Chondrocyte (in vitro differentiated cells): ENCODE measurements at places on chromosomes 4 and X. TPM values are rescaled to one million over a fixed set of nuclear protein-coding genes. Genes with fewer than 3 reads are reported as not detected.

DNA sequence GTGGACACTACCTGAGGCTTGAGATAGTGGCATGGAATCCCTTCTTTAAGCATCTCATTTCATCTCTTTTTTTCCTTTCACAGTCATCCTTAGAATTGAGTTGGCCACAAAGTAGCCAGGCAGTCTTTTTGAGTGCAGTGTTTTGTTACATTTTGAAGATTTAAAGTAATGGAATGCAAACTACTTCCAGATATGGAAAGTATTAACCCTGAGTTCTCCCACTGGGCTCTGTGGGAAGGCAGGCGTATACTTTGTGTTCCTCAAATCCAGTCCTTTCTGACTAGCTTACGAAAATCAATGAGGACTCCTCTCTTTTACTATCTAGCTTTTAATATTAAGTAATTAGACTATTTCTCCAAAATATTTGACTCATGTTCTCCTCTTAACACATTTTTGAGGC lies 29.9 kb downstream of the PCDH10 start:
- peak overlapping the region; percentile 71 for H3K27ac ChIP-seq
- H3K27me3 ChIP-seq, result no peaks in the 10 kb centered on the region
- peaks cover 27% of the 10 kb centered on the region for H3K4me1 ChIP-seq
- H3K4me3 ChIP-seq, result no peak overlapping the region
- DNase-seq, result no peak

The BEX2 gene
- 1.7 to 7.3 TPM (median 6.9 TPM) in 3 replicates for total RNA-seq

The P2RY8 gene
- total RNA-seq, result not detected in 3 replicates

- no peak overlapping the region for H3K27ac ChIP-seq
- no peaks in the 10 kb centered on the region for H3K36me3 ChIP-seq
These were observed 174.1 kb downstream of the COX18 start for GRCh38 chr4:72895408-72895807.

The CFP gene
- 0.60 to 0.87 TPM (median 0.77 TPM) in 3 replicates for total RNA-seq

- H3K4me1 ChIP-seq, result peaks cover 15% of the 10 kb centered on the region
- no peak overlapping the region for H3K27ac ChIP-seq
- H3K27me3 ChIP-seq, result peaks cover 2% of the 10 kb centered on the region
- DNase-seq, result no peak
- no peak overlapping the region for H3K4me3 ChIP-seq
- H3K36me3 ChIP-seq, result peaks cover 1% of the 10 kb centered on the region
These were observed 1090.9 kb upstream of the INTU start for GRCh38 chr4:126541820-126542219.

DNA sequence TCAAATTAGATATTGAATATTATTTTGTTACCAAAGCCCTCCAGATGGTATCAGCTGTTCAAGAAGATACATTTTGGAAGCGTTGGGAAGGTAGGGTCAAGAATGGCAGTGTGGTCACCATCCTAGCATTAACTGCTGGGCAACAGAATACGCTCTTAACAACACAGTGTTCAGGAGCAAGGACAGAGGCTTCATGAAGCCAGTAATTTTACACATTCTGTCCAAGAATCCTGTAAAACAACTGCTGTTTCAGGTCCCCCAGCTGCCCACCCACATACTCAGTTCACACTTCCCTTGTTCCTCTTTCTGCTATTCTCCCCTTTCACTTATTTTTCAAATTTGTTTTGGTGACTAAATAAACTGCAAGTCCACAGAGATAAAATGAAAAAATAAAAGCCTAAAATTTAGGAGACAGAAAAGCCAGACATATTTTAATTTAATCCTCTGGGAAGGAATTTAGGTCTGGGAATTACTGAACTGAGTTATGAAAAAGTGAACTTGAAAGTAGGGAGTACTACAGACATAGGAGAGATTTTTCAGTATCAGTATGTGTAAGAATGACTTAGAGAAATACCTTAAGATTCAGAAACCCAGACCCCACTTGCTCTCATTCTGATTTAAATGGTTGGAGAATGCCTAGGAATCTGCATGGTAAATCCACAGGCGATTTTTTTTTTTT lies 406.7 kb downstream of the MAPK10 start:
- H3K36me3 ChIP-seq, result peaks cover 3% of the 10 kb centered on the region
- H3K4me1 ChIP-seq, result peaks cover 60% of the 10 kb centered on the region
- no peak for DNase-seq
- H3K4me3 ChIP-seq, result no peak overlapping the region
- no peaks in the 10 kb centered on the region for H3K27me3 ChIP-seq

DNA sequence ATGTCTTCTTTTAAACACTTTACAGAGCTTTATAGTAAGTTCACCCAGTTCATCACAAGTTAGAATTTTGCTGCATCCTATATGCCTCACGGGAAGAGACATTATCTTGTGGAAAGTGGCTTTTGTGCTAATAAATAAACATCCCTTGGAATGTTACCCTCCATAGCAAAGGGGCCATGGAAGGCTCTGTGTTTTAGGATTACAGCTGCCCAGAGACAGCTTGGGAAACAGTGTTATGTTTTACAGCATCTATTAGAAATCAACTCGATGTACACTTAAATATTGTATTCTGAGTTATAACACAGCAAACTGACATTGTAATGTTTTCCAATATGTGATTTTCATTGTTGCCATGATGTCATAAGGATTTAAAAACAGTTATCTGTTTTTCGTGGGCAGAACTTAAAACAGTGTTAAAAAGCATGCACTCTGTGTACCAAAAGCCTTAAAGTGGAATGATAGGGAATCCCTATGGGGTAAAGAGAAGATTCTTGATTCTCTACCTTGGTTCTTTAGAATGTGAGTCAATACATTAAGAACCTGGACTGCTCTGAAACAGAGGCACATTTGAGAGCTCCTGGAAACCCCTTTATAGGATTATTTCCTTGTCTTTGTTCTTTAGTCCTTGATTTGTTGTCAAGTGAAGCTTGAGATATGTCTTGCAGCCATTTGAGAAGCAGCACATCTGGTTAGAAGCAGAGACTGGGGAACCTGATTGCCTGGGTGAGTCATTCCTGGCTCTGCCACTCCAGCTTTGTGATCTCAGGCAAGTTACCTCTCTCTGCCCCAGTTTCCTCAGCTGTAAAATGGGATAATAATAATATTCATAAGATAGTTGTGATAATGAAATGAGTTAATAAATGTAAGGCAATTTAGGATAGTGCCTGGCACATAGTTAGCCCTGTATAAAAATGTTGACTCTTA lies 41.6 kb downstream of the ARHGAP10 start:
- peak overlapping the region; percentile 87 for H3K27ac ChIP-seq
- peaks cover 3% of the 10 kb centered on the region for H3K36me3 ChIP-seq
- H3K4me3 ChIP-seq, result no peak overlapping the region
- H3K27me3 ChIP-seq, result no peaks in the 10 kb centered on the region

- H3K4me1 ChIP-seq, result peaks cover 29% of the 10 kb centered on the region
- no peaks in the 10 kb centered on the region for H3K27me3 ChIP-seq
- no peak for DNase-seq
- H3K36me3 ChIP-seq, result no peaks in the 10 kb centered on the region
These were observed 22.7 kb downstream of the BST1 start for GRCh38 chr4:15725608-15726007.

GRCh38 chrX:100600340-100600739 lies 15.6 kb downstream of the TNMD start:
- H3K4me1 ChIP-seq, result no peaks in the 10 kb centered on the region
- DNase-seq, result no peak
- H3K4me3 ChIP-seq, result no peak overlapping the region
- H3K27ac ChIP-seq, result no peak overlapping the region
- no peaks in the 10 kb centered on the region for H3K36me3 ChIP-seq

DNA sequence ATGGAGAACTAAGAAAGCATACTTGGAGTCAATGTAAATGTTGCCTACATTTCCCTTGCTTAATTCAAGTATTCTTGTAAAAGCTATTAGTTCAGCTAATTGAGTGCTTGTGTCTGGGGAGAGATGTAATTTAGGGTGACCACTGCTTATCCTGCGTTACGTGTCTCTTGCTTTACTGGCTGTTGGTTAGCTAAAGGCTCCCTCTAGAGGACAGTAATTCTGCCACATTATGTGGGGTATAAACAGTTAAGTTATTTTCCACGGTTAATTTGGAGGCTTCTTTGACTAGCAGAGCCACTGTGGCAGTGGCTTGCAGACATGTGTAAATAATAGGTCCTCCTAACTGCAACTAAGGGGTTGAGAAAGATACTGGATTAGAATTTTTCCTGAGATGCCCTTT lies 25.3 kb upstream of the NAF1 start:
- no peak overlapping the region for H3K27ac ChIP-seq
- H3K27me3 ChIP-seq, result peaks cover 7% of the 10 kb centered on the region
- DNase-seq, result no peak
- no peak overlapping the region for H3K4me3 ChIP-seq
- H3K36me3 ChIP-seq, result no peaks in the 10 kb centered on the region

GRCh38 chr4:188942606-188943005 lies 803.4 kb downstream of the TRIML1 start:
- H3K4me3 ChIP-seq, result no peak overlapping the region
- no peaks in the 10 kb centered on the region for H3K27me3 ChIP-seq
- no peak for DNase-seq
- H3K36me3 ChIP-seq, result peaks cover 2% of the 10 kb centered on the region
- H3K27ac ChIP-seq, result peak overlapping the region; percentile 87
- peaks cover 18% of the 10 kb centered on the region for H3K4me1 ChIP-seq

GRCh38 chr4:74632634-74633033 lies 161.7 kb downstream of the BTC start:
- no peaks in the 10 kb centered on the region for H3K36me3 ChIP-seq
- no peak for DNase-seq
- peaks cover 40% of the 10 kb centered on the region for H3K27me3 ChIP-seq
- peak overlapping the region; percentile 73 for H3K27ac ChIP-seq

The PTPN13 gene
- 32.9 to 38.9 TPM (median 38.0 TPM) in 3 replicates for total RNA-seq

GRCh38 chrX:41145920-41146608 lies 60.8 kb downstream of the USP9X start:
- H3K36me3 ChIP-seq, result peaks cover 7% of the 10 kb centered on the region
- DNase-seq, result no peak
- no peaks in the 10 kb centered on the region for H3K27me3 ChIP-seq
- no peak overlapping the region for H3K4me3 ChIP-seq
- H3K27ac ChIP-seq, result peak overlapping the region; percentile 34

DNA sequence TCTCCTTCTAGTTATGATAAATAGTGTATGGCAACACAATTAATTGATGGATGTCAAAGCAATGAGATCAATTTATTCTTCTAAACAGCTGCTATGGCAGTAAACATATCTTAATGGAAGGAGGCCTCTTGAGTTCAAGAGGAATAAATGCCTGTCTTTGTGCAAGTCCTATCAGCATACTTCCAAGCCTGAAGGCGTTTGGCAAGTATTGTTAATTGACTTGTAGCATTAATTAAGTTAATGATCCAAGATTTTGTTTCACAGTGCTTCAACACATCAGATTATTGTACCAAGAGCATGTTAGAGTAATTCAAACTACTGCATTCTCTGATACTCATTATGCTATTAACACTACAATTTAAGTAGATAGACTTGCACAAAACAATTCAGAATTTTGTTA lies 144.8 kb downstream of the FAT4 start:
- no peaks in the 10 kb centered on the region for H3K27me3 ChIP-seq
- no peak for DNase-seq
- peaks cover 3% of the 10 kb centered on the region for H3K4me1 ChIP-seq
- H3K4me3 ChIP-seq, result no peak overlapping the region
- H3K27ac ChIP-seq, result no peak overlapping the region

DNA sequence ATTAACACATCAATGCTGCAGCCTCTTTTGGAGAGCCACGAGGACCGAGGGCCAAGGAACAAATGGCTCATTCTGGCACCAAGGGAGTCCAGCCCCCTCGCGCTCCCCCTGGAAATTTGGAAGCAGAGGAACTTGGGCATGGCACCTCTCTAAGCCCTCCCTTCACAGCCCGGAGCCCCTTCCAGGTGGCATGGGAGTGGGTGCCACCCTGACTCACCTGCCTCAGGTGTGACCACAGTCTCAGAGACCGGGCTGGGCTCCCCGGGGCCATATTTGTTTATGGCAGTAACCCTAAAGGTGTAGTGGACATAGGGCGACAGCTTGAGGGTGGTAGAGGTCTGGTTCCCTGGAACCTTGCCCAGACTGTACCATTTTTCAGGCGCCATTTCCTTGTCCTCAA lies 18.8 kb downstream of the L1CAM start:
- no peak overlapping the region for H3K27ac ChIP-seq
- H3K4me1 ChIP-seq, result no peaks in the 10 kb centered on the region
- no peaks in the 10 kb centered on the region for H3K36me3 ChIP-seq
- no peaks in the 10 kb centered on the region for H3K27me3 ChIP-seq

DNA sequence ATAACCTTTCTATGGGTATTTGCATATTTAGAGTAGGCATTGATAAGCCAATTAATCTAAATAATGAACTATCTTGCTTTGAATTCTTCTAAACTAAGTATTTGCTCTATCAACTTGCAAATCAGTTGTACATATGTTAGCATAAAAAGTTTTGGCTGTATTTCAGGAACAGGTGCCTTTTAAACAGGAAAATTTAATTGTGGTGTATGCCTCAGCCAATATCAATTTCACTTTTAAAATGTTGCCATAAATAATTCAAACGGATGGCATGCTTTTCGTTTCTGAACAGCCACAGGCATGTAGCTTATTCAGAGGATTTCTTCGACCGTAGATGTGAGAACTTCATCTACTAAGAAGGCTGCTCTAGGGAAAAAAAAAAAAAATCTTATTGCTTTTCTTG lies 99.9 kb downstream of the DCLK2 start:
- H3K27me3 ChIP-seq, result no peaks in the 10 kb centered on the region
- peaks cover 79% of the 10 kb centered on the region for H3K4me1 ChIP-seq
- no peak overlapping the region for H3K4me3 ChIP-seq
- no peaks in the 10 kb centered on the region for H3K36me3 ChIP-seq
- no peak for DNase-seq
- peak overlapping the region; percentile 82 for H3K27ac ChIP-seq

GRCh38 chrX:74291577-74291963 lies 12.4 kb upstream of the ZCCHC13 start:
- H3K27me3 ChIP-seq, result no peaks in the 10 kb centered on the region
- peaks cover 28% of the 10 kb centered on the region for H3K4me1 ChIP-seq
- H3K4me3 ChIP-seq, result peak overlapping the region; percentile 91
- peak overlapping the region; percentile 100 for H3K27ac ChIP-seq

The VSIG1 gene
- not detected in 3 replicates for total RNA-seq

DNA sequence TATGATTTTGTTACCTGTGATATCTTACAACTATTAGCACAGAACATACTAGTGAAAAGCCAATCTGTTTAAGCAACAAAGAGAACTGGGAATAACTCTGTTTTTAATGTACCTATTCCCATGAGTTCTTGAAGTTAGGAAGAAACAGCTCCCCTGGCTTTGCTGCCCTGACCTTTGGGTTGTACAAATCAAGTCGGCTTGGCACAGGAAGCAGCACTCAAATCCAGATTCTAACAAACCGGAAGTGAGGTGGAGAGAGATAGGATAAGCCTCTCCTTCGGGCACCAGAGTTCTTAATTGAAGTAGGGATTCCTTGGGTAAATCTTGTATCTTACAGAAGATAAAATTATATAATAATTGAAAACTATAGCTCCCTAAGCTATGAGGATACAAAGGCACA lies 144.8 kb upstream of the CPEB2 start:
- DNase-seq, result no peak
- H3K36me3 ChIP-seq, result no peaks in the 10 kb centered on the region
- H3K27me3 ChIP-seq, result no peaks in the 10 kb centered on the region
- H3K27ac ChIP-seq, result no peak overlapping the region
- H3K4me3 ChIP-seq, result no peak overlapping the region

- no peak overlapping the region for H3K27ac ChIP-seq
- no peak overlapping the region for H3K4me3 ChIP-seq
- no peak for DNase-seq
- peaks cover 2% of the 10 kb centered on the region for H3K36me3 ChIP-seq
These were observed 32.1 kb upstream of the VEGFC start for GRCh38 chr4:176824645-176825366.
